D721Med (cell line): ENCODE measurements at places on chromosomes 12 and 14.

DNA sequence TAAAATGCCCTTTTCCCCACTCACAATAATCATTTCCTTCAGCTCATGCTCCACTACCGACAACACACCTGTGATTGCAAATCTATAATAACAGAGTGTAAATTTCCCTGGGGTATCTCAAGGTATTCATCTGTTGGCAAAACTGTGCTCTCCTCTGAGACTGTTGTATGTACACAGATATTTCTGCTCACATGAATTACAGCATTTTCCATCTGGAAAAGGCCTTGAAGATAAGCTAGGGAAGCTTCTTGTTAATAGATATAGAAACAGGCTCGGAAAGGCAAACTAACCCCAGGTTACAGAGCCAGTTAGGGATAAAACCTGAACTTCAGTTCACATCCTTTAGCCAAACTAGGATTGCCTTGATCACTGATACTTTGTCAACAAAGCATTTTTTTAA lies 210.4 kb upstream of the KRR1 start:
- no peak for DNase-seq

GRCh38 chr12:122072031-122072970 lies 6.3 kb upstream of the MLXIP start:
- DNase-seq: no peak

DNA sequence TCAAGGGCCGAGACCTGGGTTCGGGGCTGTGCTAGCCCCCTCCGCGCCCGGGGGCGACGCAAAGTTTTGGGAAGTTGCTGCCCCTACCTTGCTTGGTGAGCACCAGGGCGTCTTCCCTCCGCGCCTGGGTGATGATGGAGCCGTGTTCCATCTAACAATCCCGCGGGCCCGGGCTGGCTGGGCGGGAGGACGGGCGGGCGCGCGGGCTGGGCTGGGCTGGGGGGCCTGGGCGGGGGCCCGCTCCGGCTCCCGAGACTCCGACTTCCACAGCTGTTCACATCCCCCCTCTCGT lies 298 bp downstream of the CTDSP2 start:
- DNase-seq: no peak

DNA sequence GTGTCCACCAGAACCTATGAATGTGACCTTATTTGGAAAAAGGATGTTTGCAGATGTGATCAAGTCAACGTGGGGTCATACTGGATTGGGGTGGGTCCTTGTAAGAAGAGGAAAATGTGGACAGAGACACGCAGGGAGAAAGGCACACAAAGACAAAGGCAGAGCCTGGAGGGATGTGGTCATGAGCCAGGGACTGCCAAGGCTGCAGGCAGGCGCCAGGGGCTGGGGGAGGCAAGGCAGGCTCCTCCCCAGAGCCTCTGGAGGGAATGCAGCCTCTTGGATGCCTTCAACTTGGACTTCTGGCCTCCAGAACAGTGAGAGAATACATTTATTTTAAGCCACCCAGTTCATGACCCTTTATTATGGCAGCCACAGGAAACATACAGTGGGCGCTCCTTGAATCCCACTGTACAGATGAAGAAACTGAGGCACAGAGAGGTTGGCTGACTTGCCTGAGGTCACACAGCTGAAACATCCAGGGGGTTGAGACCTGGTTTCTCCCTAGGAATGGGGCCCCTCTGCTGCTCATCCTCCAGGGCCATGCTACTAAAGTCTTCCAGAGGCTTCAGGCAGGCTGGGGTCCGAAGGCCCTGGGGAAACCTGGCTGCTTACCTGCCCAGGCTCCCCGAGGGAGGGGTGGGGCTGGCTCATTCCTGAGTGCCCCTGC lies 99.7 kb downstream of the RFLNA start:
- DNase-seq: no peak

GRCh38 chr12:90274407-90274806 lies 565.8 kb upstream of the ATP2B1 start:
- no peak for DNase-seq

DNA sequence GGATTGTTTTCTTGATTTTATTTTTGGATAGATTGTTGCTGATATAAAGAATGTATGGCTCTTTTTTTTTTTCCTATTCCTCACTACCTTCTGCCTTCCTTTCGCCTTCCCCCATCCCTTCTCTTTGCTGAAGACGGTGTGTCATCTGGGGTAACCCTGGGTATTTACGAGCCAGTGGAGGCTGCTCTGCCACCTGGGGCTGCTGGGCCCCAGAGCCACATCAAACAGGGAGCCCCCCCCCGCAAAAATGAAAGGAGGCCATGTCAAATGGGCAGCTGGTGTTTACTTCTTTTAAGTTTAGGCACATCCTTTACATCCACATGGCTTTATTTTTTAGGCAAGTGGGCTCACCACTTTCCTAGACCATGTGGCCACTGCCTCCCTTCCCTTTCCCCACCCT lies 25.4 kb downstream of the CHST11 start:
- no peak for DNase-seq

DNA sequence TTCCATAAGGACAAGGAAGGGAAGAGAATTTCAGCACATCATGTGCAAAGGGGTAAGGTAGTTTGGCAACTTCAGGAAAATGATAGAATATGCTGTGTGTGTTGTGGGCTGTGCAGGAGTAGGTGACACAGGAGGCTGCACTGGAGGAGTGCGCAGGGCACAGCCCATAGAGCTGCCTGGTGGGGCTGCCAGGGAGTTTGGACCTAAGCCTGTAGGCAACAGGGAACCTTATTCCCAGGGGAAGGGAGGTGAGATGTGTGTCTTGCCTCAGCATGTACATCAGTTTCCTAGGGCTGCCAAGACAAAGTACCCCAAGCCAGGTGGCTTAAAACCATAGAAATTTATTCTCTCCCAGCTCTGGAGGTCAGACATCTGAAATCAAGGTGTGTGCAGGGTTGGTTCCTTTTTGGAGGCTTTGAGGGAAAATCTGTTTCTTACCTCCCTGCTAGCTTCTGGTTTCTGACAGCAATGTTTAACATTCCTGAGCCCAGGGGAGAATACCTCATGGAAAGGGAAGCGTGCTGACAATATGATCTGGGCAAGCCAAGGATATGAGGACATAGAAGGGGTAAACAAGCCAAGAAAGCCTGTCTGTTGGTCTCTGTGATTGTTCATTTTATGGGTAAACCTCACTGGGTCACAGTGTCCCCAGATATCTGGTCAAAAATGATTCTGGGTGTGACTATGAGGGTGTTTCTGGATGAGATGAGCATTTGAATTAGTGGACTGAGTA lies 174.0 kb upstream of the NTF3 start:
- no peak for DNase-seq

- DNase-seq: no peak
These were observed 142.3 kb upstream of the ARHGAP5 start for GRCh38 chr14:31934767-31935266.

GRCh38 chr12:69996241-69996640 lies 171.2 kb downstream of the MYRFL start:
- no peak for DNase-seq

DNA sequence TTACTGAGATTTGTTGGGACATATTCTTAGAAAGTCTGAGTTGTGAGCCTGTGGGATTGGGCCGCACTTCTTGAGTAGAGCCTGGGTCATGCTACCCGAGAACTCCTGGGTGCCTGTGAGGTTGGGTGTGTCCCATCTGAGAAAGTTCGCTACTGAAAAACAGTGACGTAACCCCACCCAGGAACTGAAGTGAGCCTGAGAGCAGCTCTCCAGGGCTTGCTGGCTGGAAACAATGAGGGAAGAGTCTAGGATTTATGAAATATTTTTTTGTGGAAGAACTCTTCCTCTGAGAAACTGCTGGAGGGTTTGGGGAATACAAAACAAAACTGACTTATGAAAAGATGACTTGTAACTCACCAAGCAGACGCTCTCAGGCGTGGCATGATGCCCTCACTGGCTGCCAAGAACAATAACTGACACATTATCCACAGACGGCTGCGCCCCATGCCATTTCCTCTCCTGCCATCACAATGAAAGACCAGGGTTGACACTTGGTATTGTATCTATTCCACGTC lies 69.2 kb downstream of the RASSF3 start:
- DNase-seq: no peak

- no peak for DNase-seq
These were observed 301.9 kb downstream of the CCER1 start for GRCh38 chr12:90653040-90653439.

DNA sequence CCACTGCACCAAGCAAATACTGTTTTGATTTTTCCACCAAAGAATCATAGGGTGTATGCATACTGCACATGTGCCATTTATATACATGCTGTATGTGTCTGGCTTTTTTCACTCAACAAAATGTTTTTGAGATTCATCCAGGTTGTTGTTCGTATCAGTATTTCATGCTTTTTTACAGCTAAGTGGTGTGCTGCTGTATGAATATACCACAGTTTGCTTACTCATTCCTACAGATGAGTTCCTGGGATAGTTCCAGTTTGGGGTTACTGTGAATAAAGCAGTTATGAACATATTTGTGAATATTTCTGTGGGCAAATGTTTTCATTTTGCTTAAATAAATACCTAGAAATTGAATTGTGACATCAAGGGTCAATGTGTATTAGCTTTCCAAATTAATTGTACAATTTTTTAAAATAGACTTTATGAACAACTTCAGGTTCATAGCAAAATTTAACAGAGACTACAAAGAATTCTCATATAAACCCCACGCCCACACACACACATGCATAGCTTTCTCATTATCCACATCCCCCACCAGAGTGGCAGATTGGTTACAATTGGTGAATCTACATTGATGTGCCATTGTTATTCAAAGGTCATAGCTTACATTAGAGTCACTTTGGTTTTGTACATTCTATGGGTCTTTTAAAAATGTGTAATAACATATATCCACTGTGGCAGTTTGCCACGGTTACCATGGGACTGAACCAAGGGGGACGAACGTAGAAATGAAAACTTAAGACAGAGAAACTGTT lies 6.9 kb upstream of the KRT6A start:
- DNase-seq: no peak

DNA sequence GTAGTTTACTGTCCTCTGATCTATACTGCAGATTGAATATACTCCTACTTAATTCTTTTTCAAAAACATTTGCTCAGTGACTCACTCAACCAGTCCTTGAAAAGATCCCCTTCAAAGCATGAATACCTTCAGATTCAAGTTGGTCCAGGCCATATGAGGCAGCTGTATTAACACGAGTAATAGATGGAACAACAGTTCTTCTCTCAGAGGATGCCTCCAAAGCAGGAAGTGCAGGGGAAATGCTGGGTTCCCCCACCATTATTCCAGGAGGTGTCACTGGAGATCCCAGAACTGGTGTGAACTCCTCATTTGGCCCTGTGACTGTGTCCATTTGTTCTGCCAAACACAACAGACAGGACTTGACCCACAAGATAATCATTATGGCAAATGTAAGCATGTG lies 20.6 kb downstream of the ARMH4 start:
- no peak for DNase-seq

DNA sequence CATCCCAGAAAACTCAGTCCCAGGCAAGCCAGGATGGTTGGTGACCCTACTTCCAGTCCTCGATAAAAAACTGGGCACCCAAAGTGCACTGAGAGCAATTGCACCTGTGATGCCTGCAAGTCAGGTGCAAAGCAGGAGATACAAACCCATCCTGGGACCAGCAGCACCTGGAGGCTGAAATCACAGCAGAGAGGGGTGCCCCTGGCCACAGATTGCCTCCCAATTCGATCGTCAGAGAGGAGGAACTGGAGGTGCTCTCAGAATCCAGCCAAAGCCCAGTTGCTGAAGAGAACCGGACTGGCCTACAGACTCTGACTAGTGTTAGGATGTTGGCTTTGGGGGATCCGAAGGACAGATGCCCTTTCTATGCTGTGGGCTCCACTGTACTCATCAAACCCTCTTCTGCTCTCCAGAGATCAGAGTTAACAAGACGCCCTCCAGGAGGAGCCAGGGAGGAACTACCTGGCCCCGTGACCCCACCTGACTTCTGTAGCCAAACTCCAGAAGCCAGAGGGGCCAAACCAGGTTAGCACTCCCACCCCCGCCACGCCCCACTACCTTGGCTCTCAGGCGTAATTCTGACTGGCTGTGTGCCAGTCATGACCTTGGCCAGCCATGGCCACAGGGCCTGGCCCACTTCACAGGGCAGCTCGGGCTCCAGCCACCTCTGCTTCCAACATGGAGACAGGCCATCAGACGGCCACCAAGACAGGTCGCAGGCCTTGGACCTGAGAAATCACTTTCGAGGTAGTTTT lies 284.5 kb upstream of the RTL1 start:
- no peak for DNase-seq

DNA sequence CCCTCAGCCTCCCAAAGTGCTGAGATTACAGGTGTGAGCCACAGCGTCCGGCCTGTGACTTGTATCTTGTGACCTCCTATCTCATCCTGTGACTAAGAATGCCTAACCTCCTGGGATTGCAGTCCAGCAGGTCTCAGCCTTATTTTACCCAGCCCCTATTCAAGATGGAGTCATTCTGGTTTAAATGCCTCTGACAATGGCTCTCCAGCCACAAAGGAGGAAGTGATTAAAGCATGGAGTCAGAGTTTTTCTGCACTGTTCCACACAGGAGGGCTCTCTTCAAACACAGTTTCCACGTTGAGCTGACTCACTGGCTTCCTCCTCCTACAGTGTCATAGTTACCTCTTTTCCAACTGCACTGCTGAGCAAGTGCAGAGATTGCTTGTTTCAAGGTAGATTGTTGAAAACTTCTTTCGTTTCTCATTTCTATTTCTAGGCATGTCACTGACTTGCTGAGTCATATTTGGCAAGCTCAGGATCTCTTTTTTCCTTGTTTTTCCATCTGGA lies 383.8 kb downstream of the PCNX1 start:
- no peak for DNase-seq

- no peak for DNase-seq
These were observed 73.6 kb downstream of the SRGAP1 start for GRCh38 chr12:63917864-63918799.

GRCh38 chr14:68137704-68138619 lies 318.4 kb downstream of the RAD51B start:
- DNase-seq: no peak

DNA sequence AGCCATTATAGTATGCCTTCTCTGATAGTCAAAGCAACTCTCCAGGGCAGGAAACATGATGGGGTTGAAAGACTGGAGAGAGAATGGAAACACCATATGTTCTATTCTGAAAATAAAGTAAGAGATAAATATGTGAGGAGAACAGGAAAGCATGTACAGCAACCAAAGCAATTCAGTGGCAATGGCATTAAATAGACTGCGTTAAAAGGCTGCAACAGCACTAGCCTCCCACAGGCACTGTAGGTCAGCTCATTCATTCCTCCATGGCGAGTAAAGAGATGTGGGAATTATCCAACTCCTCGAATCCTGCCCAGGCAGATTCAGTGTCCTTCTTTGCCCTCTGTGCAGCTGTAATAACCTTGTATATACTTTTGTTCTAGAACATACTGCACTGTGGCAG lies 43.8 kb downstream of the ANO6 start:
- no peak for DNase-seq

GRCh38 chr12:6724409-6724797 lies 557 bp downstream of the COPS7A start:
- DNase-seq: no peak

DNA sequence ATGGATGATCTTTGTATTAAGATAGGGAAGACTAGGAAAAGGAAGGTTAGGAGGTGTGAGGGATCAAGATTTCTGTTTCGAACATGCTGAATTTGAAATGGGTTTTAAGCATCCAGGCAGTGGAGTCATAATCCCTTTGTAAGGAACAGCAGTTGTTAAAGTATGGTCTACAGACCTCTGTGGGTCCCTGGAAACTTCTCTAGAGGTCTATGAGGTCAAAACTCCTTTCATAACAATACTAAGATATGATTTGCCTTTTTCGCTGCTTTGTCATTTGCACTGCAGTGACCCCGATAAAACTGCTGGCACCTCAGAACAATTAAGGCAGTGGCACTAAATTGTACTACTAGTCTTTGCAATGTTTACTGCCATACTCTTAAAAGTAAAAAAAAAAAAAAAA lies 1.5 kb downstream of the RAD51AP1 start:
- DNase-seq: no peak

- peak; percentile 54 for DNase-seq
These were observed 44.9 kb downstream of the DDX11 start for GRCh38 chr12:31118347-31119191.
